ENCODE measurements at places on chromosomes 7 and 10.

GRCh38 chr7:130367836-130368746 lies 12.2 kb upstream of the CPA1 start:
- no peak for DNase-seq

- DNase-seq: no peak
Observed at GRCh38 chr7:100893910-100894721, 1.6 kb downstream of the ACHE start.

- peak; percentile 70 for DNase-seq
Observed at GRCh38 chr10:16828114-16828568, 10.9 kb upstream of the RSU1 start.

DNA sequence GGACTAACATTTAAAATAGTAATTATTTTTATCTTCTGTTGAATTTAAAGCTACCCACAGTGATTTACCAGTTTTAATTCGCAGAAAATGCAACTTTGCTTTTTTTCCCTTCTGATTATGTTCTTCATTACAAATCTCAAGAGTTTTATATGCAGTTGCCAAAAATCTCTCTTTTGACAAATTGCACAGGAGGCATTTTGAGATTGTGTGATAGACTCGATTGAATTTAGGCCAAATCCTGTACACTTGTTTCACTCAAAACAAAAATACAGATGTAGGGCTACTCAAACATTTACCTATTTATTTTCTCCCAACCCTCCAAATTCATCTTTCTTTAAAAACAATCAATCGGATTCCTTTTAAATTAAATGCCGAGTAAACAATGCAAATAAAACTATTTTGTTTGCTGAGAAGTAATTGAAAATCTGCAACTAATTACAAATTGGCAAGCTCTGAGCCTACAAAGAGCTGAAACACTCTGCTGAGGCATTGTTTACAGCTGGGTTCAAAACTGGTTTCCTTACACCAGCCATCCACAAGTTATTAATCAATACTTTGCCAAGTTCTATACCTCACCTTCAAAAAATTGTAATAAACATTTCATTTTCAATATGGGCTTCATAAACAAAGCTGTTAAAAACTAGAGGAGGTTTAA lies 214.9 kb upstream of the TCF7L2 start:
- DNase-seq: no peak

- no peak for DNase-seq
Observed at GRCh38 chr10:101818872-101819633, 809 bp upstream of the OGA start.
